ENCODE measurements at places on chromosomes 2 and 18.

DNA sequence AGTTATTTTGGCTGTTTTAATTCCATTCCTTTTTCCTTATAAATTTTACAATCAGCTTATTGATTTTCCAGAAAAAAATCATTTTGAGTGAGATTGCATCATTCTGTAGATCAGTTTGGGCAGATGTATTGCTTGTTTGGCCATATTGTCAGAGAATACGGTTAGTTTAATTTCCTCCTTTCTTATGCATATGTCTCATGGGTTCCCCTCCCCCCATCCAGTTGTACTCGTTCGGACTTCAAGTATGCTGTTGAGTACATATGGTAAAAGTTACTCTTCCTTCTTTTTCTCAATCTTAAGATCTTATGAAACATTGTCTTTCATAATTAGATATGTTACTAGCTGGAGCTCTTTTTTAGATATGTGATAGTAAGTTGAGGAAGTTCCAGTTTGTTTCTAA is 131.2 kb upstream of the TTC27 start:
- no peak for DNase-seq

DNA sequence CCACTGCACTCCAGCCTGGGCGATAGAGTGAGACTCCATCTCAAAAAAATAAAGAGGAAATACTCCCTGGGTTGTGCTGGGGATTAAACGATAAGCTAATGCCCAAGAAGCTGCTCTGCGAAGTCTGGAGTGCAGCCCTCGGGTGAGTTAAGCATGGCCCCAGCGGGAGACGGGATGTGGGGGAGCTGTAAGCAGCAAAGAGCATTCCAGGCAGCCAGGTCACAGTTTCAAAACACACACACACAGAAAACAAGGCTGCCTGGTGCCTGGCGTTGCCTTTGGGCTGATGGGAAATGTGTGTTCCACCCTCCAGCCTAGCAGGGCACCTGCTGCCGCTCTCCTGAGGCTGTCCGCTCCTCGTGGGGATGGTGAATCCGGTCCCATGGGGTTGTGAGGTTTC is 24.1 kb downstream of the ODC1 start:
- no peak for DNase-seq

DNA sequence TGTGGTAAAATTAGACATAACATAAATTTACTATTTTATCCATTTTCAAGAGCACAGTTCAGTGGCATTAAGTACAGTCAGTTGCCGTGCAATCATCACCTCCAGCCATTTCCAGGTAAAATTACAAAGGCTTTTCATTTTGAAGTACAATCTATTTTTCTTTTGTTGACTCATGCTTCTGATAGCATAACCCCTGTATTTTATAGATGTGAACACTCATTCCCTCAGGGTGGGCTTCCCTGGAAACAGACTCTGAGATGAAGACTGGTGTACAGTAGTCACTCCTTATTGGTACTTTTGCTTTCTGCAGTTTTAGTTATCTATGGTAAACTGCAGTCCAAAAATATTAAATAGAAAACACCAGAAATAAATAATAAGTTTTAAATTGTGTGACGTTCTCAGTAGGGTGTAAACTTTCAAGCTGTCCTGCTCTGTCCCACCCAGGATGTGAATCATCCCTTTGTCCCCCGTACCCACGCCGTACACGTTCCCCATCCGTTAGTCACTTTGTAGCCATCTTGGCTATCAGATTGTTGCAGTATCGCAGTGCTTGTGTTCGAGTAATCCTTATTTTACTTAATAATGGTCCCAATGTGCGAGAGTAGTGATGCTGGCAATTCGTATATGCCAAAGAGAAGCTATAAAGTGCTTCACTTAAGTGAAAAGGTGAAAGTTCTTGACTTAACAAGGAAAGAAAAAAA is 41.1 kb upstream of the NAB1 start:
- peak; percentile 48 for DNase-seq

DNA sequence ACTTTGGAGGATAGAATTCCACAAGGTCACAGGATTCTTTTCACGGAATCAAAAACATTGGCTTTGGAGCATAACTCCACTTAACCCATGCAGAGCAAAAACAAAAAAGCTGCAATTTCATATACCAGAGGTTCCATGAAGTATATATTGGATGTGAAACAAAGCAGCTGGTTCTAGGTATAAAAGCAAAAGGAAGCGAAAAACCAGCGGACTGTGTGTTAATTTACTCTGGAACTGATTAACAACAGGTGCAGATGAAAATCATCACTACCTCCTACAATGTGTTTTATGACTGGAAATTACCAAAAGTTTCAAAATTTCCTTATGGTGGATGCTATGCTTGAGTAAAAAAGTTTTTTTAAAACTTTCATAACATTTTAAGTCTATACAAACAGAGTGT is 54.4 kb upstream of the LINC00305 start:
- no peak for DNase-seq

GRCh38 chr2:165456027-165456426 is 13.5 kb upstream of the CSRNP3 start:
- no peak for DNase-seq

Measured in Calu3 (cell line).